ENCODE measurements at places on chromosomes 1 and 21.

DNA sequence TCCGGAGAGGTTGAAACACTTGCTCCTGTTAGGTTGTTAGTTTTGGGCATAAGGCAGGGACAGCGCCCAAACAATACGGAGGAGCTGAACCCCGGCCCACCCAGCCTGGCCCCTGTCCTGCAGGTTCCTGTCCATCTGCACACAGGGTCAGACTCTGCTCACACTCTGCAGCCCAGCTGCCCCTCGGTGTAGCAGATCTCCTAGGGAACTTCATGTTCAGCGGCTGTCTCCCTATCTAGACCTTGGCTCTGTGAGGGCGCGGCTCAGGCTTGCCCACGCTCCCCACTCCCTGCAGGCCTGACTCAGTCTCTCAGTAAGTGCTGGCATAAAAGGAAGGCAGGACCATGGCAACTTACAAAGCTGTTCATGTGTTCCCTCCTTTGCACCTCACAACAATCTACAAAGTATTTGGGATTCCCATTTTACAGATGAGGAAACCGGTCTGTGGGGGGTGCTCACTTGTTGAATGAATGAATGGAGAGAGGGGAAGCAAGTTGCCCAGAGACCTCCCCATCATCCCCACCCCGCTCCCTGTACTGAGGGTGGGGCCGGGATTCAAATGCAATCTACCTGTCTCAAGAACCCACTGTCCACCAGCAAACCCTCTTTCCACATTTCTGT lies 26.2 kb downstream of the ACOT11 start:
- H3K36me3 ChIP-seq: no peaks in the 10 kb centered on the region
- DNase-seq: no peak
- H3K4me3 ChIP-seq: no peak overlapping the region
- H3K27me3 ChIP-seq: no peaks in the 10 kb centered on the region
- H3K27ac ChIP-seq: no peak overlapping the region

DNA sequence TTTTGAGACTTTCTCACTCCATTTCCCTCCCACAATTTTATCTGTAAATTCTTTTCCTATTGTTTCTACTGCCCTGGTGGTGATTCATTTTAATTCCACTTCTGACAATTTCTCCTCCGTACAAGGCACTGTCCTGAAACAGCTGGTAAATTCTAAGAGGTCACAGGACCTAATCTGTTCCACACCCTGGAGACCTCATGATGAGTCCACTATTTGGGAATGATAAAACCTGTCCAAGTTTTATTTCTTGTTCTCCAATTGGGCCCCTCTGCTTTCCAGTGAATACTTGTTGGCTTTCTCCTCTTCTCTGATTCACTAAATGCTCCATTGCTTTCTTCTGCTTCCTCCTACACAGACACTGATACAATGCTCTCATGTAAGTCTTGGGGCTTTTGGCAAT lies 343.1 kb upstream of the DUSP10 start:
- no peaks in the 10 kb centered on the region for H3K4me1 ChIP-seq
- no peak overlapping the region for H3K27ac ChIP-seq
- H3K4me3 ChIP-seq: no peak overlapping the region
- DNase-seq: no peak
- no peaks in the 10 kb centered on the region for H3K36me3 ChIP-seq
- H3K27me3 ChIP-seq: no peaks in the 10 kb centered on the region

GRCh38 chr1:234435620-234436019 lies 43.4 kb downstream of the TARBP1 start:
- H3K27me3 ChIP-seq: no peaks in the 10 kb centered on the region
- H3K4me3 ChIP-seq: no peak overlapping the region
- H3K36me3 ChIP-seq: no peaks in the 10 kb centered on the region
- H3K27ac ChIP-seq: no peak overlapping the region
- H3K4me1 ChIP-seq: no peaks in the 10 kb centered on the region
- DNase-seq: no peak

DNA sequence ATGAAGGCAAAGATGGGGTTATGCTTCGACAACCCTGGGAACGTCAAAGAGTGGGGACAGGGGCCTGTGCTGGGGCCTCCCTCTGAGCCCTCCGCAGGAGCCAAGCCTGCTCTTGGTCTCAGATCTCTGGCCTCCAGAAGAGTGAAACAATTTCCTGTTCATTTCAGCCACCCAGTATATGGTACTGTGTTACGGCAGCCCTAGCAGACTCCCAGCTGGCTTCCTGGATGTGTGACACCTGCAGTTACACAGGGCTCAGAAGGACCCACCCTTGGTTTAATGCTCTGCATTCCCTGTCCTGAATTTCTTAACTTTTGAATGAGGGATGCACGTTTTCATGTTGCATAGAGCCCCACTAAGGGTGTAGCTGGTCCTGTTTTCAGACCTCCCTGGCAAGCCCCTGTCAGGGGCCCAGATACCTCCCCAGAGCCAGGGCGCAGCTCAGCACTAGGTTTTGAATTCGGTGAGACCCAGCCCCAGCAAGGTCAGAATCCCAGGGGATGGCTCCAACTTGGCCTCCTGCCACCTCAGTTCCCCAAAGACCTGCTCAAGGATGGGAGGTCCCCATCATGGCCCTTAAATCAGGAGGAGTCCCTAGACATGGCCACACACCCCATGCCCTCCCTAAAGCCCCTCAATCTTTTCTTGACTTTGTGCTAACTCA lies 79.0 kb upstream of the IFFO2 start:
- no peaks in the 10 kb centered on the region for H3K27me3 ChIP-seq
- no peaks in the 10 kb centered on the region for H3K4me1 ChIP-seq
- no peaks in the 10 kb centered on the region for H3K36me3 ChIP-seq
- no peak overlapping the region for H3K27ac ChIP-seq
- H3K4me3 ChIP-seq: no peak overlapping the region

DNA sequence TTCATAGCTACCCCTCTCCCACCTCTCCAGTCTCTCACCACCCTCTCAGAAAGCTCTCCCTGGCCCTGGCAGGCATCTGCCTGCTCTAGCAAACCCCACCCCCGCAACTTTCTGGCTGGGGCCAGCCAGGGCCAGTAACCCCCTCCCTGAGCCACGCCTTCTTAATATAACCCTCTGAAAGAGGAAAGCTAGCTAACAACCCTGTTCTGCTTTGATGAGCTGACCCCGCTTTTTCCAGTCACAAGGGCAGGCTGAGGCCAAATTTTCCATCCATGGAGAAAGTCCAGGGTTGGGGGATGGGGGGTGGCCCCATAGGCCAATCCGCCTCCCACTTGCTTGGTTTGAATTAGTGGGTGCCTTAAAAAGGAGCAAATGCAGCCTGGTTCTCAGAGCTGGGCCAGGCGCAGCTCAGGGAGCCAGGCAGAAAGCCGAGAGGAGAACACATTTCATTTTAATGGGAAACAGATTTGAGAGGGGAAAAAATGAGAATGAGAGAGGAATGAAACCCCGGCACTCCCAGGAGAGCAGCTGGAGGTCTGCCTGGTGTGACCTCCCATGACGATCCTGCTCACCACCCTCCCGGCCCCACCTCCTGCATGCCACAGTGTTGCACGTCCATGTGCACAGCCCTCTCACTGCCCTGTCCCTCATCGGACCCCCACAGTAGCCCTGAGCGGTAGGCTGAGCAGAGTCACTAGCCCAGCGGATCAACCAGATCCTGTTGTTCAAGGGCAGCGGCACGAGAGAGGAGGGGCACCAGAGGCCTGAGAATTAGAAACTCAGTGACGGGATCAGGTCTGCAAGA lies 62.3 kb downstream of the OPTC start:
- H3K4me3 ChIP-seq: no peak overlapping the region
- peak overlapping the region; percentile 2 for H3K27ac ChIP-seq
- no peaks in the 10 kb centered on the region for H3K36me3 ChIP-seq
- DNase-seq: peak; percentile 22
- no peaks in the 10 kb centered on the region for H3K4me1 ChIP-seq
- H3K27me3 ChIP-seq: no peaks in the 10 kb centered on the region

- H3K27me3 ChIP-seq: no peaks in the 10 kb centered on the region
- peak overlapping the region; percentile 95 for H3K27ac ChIP-seq
- peaks cover 20% of the 10 kb centered on the region for H3K4me1 ChIP-seq
- peak overlapping the region; percentile 70 for H3K4me3 ChIP-seq
- no peaks in the 10 kb centered on the region for H3K36me3 ChIP-seq
Observed at GRCh38 chr1:8421721-8422120, 103.8 kb downstream of the SLC45A1 start.

DNA sequence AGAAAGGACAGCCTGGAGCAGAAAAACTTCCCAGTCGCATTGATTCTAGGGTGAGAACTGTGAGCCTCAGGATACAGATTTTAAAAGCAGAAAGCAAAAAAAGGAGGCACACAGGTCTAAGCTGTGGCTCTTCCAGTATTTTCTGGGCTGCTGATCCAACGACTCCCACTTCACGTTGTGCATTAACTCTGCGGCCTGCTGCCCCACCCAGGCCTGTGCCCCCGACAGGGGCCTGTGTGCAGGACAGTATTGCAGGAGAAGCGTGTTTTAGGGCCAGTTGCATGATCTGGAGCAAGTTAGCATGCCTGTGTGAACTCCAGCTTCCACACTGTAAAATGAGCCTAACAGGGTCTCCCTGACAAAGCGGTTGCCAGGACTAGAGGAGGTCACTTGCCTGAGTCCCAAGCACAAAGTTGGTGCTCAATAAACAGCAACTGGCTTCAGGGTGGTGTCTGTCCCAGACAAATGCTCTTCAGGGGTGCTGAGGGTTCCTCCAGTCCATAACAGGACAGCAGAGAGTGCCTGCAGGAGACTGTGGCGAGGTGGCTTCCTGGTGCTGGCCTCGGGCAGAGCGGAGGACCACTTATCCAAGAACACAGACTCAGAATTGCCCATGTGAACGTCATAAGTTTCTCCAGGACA lies 66.8 kb upstream of the RAB4A start:
- DNase-seq: no peak
- H3K36me3 ChIP-seq: no peaks in the 10 kb centered on the region
- H3K27ac ChIP-seq: no peak overlapping the region
- H3K4me3 ChIP-seq: no peak overlapping the region
- no peaks in the 10 kb centered on the region for H3K27me3 ChIP-seq
- no peaks in the 10 kb centered on the region for H3K4me1 ChIP-seq

GRCh38 chr1:231312432-231312788 lies 25.2 kb downstream of the EXOC8 start:
- no peaks in the 10 kb centered on the region for H3K4me1 ChIP-seq
- no peaks in the 10 kb centered on the region for H3K27me3 ChIP-seq
- no peak for DNase-seq
- H3K27ac ChIP-seq: no peak overlapping the region
- H3K36me3 ChIP-seq: no peaks in the 10 kb centered on the region
- H3K4me3 ChIP-seq: no peak overlapping the region

DNA sequence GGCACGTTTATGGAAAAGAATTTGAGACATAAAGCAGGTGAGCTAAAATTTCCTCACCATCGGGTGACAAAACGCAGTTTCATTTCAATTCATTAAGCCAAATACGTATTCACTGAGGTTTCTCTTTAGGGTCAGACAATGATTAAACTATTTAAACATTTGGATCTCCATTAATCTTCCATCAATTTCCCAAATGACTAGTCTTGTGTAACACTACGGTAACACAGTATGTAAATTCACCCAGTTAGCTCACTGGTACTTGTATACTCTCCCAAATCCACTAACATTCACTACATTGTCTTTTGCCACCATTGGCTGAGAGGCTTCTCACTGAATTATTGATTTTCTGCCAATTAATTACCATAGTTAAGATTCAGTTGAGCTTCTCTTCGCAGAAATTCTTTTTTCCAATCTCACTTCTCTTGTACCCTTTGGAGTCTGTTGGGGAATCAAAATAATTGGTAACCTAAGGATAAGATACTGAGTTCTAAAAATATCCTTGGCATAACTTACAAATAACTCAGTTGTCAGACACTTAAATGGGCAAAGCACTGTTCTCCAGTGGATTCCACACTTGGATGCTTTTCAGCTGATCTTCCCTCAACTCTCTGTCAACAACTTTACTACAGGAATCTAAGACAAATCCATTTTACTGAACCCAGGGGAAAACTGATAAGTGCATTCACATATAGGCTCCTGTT lies 40.7 kb downstream of the SIPA1L2 start:
- no peak for DNase-seq
- H3K4me1 ChIP-seq: no peaks in the 10 kb centered on the region
- no peak overlapping the region for H3K27ac ChIP-seq
- H3K27me3 ChIP-seq: no peaks in the 10 kb centered on the region
- no peaks in the 10 kb centered on the region for H3K36me3 ChIP-seq
- no peak overlapping the region for H3K4me3 ChIP-seq

DNA sequence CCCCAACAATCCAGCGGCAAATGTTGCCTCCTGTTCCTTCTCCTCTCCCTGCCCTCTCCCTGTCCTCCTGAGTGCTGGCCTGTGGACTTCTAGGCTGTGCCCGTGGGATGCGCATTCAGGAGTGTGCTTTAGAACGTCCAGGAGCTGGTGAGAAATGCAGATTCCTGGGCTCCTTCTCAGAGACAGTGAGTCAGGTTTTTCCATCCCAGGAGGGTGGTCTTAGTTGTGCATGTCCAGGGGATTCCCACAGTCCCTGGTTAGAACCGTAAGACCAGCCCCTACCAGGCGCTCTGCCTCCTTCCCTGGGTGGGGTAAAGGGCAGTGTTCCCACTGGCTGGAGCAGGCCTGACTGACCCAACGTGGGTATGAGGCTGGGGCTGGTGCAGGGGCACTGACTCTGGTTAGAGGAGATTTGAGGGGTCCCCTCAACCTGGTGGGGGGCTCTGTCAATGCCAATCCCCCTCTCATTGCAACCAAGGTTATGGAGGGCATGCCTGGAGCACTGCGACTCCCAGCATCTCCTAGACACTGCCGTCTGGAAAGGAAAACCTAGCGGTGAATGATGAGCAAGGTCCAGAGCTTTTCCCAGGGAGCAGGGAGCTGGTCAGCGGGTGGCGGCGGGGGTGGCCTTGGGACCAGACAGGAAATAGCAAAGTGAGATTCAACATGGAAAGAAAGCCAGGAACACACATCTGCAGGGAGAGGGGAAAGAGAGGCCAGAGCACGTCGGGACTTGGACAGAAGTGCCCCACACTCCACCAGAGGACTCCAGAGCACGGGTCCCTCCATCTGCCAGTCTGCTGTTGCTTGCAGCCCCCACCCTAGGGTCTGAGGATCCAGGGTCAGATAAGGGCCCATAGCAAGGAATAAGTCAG lies 38.5 kb downstream of the HSPG2 start:
- no peak for DNase-seq
- H3K4me3 ChIP-seq: no peak overlapping the region
- H3K27ac ChIP-seq: peak overlapping the region; percentile 38
- H3K36me3 ChIP-seq: no peaks in the 10 kb centered on the region

DNA sequence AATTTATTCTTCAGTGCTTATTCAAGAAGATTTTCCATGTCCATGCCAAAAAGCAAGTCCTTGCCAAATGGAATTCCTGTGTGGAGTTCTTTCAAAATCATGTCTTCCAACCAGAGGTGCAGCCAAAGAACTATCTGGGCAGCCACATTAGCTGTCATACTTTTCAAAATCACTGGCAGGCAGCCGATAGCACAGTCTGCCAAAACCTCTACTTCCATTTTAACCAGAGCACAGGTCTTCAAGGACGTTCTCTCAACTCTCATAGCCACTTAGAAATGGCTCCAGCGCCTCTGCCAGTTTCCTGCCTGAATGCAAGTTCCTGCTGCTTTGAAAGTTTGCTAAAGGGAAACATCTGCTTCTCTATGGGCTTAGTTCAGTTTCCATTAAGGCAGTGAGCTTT lies 975.7 kb upstream of the ADGRL4 start:
- no peak overlapping the region for H3K27ac ChIP-seq
- H3K4me1 ChIP-seq: no peaks in the 10 kb centered on the region
- H3K4me3 ChIP-seq: no peak overlapping the region
- DNase-seq: peak; percentile 20
- no peaks in the 10 kb centered on the region for H3K27me3 ChIP-seq

- no peaks in the 10 kb centered on the region for H3K27me3 ChIP-seq
- peaks cover 3% of the 10 kb centered on the region for H3K4me1 ChIP-seq
- H3K4me3 ChIP-seq: no peak overlapping the region
Observed at GRCh38 chr1:109350655-109351054, 43.8 kb upstream of the MYBPHL start.

- no peak overlapping the region for H3K27ac ChIP-seq
- DNase-seq: no peak
- no peaks in the 10 kb centered on the region for H3K36me3 ChIP-seq
- H3K27me3 ChIP-seq: no peaks in the 10 kb centered on the region
- H3K4me3 ChIP-seq: no peak overlapping the region
- H3K4me1 ChIP-seq: no peaks in the 10 kb centered on the region
Observed at GRCh38 chr1:226526801-226527595, 21.6 kb upstream of the STUM start.
